ENCODE measurements at places on chromosomes 16 and 17.

GRCh38 chr16:57422026-57422944 lies 17.7 kb downstream of the CCL17 start:
- DNase-seq: no peak

GRCh38 chr16:78170494-78170933 lies 71.1 kb downstream of the WWOX start:
- DNase-seq: no peak

DNA sequence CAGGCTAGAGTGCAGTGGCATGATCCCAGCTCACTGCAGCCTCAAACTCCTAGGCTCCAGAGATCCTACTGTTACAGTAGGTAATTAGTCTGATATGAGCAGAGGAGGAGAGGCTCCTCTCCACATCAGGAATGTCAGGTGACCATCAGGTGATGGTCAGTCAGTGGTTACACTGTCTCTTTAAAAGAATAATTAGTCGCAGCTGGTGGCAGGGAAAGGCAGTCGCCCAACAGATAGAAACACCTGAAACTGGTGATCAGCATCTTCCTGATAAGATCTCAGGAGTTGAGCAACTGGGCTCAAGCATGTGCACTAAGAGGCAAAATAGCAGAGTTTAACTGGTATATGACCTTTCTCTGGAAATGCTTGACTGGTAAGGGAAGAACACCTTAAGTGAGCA lies 21.5 kb upstream of the ABCA5 start:
- no peak for DNase-seq

GRCh38 chr17:80260069-80260535 lies 550 bp upstream of the RNF213 start:
- DNase-seq: peak; percentile 84

DNA sequence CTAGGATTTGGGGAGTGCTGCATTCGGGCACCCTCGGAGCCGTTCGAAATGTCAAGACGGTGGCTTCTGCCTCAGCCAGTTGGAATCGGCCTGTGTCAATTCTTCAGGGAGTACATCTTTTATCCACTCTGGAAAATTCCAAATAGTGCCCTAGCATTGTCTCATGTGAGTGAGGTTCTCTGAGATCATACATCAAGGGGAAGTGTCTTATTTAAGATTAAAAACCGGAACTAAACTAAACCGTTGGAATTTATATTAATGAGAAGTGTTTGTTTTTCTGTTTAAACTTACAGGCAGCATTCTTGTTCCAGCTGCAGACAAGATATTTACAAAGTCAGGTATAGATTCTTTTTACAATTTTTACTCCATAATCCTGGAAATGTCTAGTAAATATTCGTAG lies 56.8 kb downstream of the SLC47A1 start:
- no peak for DNase-seq

DNA sequence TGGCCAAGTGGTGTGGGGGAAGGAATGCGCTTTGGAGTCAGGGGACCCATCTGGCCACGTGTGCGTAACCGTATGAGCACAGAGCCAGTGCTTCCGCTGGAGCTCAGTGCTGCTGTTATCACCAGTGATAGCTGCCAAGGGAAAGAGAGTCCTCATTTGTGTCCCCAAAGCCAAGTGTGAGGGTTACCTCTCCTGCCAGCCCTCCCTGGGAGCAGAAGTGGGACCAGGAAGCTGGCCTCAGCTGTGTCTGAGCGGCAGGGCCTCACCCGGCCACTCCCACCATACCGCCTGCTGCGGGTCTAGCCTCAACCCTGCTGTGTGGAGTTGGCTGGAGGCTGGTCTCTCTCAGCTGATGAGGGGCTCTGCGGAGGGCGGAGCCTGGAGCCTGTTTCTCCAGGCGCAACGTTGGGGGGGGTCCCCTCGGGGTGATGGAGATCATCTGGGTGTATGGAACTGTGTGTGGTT lies 44.5 kb downstream of the MEAK7 start:
- no peak for DNase-seq

DNA sequence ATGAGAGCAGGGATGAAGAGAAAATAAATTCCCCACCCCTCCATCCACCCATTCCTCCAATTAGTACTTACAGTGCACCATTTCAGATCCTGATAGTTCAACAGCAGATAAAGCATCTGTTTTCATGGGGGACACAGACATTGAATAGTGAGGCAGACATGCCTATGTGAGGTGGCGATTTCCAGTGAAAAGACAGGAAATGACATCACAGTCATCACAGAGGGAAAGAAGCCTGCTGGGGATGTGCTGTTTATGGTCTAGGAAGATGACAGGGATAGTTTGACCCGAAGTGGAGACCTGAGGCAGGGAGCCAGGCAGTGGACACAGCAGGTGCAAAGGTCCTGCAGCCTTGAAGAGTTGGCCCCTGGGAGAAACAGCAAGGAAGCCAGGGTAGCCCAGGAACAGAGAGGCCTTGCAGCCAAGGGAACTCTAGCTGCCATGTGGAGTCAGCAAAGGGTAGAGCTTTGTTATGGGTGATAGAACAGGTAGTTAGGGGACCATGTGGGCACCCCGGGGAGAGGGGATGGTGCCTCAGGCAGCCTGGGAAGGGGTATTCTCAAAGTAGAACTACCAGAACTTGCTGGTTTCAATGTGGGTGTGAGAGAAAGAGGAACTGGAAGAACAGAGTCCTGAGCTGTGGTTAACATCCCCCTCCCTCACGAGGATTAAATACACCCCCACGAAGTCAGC lies 256.6 kb downstream of the CPPED1 start:
- DNase-seq: no peak

Measured in activated naive CD8-positive, alpha-beta T cell treated with anti-CD3 and anti-CD28 coated beads for 36 hours (primary cell).